Activated CD4-positive, alpha-beta T cell treated with anti-CD3 and anti-CD28 coated beads for 4 hours (primary cell): ENCODE measurements at places on chromosomes 3 and 15.
A peak's percentile ranks its signal among the peaks of the same experiment; 100 is the strongest.

- no peak for DNase-seq
Observed at GRCh38 chr15:89126009-89126408, 37.8 kb downstream of the ABHD2 start.

- no peak for DNase-seq
Observed at GRCh38 chr3:94349310-94349878, 286.5 kb downstream of the NSUN3 start.

DNA sequence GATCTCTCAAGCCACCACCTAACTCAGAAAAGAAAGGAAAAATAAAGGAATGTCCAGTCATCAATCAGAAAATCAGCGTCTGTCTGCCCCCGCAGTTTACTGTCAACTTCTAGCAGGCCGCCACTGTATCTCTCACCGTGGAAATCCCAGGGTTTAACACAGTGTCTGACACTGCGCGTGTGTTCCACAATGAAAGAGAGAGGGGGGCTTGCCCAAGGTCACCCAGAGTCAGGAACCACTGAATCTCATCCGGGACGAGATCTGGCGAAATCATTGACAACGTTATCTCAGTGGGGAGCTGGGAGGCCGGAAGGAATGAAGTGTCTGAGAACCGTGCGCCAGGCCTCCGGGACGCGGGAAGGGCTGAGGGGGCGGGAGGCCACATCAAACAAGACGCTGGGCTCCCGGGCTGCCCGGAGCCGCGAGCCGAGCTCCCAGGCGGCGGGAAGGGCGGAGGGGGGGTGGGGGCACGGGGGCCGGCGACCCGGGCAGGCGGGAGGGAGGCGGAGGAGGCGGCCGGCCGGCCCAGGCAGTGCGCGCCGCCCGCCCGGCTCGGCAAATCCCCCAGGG lies 2.2 kb upstream of the HES1 start:
- DNase-seq, result peak; percentile 23

- no peak for DNase-seq
Observed at GRCh38 chr3:141804778-141805639, 41.8 kb downstream of the GRK7 start.

GRCh38 chr3:126543457-126544061 lies 15.2 kb downstream of the C3orf22 start:
- DNase-seq, result no peak

GRCh38 chr3:70310809-70311208 lies 1.6 kb downstream of the MDFIC2 start:
- DNase-seq, result no peak

DNA sequence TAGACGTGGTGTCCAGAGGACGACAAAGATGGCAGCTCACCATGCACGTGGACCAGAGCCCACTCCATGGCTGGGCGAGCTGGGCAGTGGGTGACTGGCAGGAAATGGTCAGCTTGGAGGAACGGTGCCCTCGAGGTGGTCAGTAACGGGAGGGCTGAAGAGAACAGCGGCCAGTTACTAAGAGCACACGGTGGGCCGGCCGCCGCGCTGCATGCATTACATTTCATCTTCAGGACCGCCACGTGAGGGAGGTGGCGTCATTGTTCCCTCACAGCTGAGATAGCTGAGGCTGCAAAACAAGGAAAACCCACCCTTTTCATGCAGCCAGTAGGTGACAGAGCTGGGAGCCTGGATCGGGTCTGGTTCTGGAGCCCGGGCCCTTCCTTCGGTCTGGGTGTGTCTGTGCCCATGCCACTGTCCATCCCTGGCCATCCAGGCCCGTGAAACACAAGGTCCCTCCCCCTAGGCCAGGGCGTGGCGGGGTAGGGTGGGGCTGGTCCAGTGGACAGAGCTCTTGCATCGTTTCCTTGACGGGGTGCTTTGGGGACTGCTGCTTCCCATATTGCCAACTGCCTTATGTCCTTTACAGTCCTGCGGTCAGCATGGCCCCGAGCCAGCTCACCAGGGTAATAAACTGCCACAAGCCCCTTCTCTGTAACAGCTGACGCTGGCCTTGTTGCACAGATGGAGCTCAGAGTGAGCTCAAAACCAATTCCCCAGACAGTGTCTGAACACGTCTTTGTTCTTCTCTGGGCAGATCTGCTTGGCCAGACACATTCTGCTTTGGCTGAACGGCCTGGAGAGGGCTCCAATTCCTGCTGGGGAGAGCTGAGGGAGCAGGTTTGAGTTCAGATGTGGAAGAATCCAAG lies 51.8 kb downstream of the RGMA start:
- no peak for DNase-seq

DNA sequence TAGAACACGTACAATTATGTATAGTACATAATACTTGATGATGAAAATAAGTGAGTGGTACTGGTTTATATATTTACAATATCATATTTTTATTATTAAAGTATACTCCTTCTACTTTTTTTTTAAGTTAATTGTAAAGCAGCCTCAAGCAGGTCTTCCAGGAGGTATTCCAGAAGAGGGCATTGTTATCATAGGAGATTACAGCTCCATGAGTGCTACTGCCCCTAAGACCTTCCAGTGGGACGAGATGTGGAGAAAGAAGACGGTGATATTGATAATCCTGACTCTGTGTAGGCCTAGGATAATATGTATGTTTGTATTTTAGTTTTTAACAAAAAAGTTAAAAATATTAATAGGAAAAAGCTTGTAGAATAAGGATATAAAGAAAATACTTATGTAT lies 40.3 kb upstream of the SCN5A start:
- DNase-seq, result no peak

- no peak for DNase-seq
Observed at GRCh38 chr15:69958496-69959084, 139.1 kb downstream of the TLE3 start.

DNA sequence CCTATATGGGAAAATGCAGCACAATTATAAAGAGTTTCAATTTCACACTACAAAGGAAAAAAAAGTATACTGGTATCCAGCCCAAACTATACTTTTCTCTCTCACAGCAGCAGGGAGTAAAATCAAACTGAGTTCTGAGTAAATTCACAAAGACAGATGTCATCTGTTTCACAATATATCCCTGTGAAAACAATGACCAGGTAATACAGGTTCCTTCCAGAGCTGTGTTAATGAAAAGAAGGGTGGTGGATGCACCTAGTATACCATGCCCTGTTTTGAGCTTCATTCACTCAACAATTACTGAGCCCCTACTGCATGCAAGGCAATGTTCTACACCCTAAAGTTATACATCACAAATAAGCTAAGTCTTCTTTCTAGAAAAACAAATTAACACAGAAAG lies 108.5 kb downstream of the TJP1 start:
- no peak for DNase-seq

DNA sequence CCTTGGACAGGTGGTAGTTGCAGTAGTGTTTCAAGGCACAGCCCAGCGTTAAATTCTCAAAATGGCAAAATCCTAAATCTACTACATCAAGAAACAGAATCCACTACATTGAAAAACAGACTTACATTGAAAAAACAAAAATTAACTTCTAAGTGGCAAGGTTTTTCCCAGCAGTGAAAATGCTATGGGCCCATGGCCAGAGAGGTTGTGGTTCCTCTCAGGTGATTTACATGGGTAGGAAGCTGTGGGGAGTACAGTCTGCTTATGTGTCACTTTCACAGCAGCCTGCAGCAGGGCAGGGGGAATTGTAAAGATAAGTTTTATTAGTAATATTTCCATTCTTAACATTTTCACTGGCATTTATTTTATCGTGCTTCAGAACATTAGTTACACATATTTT lies 24.9 kb downstream of the TTC14 start:
- no peak for DNase-seq

GRCh38 chr3:149653136-149653535 lies 4.7 kb downstream of the WWTR1 start:
- DNase-seq, result no peak

- no peak for DNase-seq
Observed at GRCh38 chr3:112806903-112807302, 39.8 kb downstream of the CD200R1L start.

GRCh38 chr3:17045705-17046104 lies 160.9 kb downstream of the PLCL2 start:
- no peak for DNase-seq

DNA sequence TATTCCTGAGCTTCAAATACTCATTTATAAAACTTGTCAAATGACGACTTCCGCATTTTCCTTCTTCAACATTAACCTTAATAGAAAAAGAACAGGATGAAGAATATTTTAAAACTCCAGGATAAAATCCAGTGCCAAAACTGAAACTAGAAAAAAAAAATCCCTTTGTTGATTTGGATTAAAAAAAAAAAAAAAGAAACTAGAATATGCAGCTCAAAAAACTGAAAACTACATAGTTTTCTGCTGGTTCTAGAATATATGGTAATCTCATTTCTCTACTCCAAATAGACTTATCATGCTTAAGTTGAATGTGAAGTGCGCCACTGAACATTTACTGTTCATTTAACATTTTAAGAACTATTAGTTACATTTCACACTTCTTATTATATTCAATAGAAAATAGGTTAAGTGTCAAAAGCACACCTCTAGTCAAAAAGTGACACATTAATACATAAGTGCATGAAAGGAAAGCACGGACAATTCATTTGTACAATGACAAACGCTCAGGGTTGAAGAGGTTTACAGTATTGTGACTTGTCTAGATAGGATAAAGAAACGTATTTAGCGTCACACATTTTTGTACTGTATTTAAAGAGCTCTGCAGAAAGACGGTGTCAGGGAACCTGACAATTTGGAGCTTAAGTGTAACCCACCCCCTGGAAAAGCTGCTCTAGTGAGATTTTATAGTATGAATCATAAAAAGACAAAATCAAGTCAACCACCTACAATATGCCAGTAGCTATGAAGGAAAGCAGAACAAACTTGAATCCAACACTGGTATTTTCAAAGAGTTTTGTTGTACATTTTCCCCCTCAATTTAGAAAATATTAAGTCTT lies 5.8 kb downstream of the TRA2B start:
- DNase-seq, result no peak
